ENCODE measurements at places on chromosomes 6 and 20.

GRCh38 chr6:149888093-149888492 is 9.8 kb downstream of the RAET1E start:
- DNase-seq, result no peak

- no peak for DNase-seq
Measured at GRCh38 chr6:48116699-48117645, 6.0 kb upstream of the PTCHD4 start.

DNA sequence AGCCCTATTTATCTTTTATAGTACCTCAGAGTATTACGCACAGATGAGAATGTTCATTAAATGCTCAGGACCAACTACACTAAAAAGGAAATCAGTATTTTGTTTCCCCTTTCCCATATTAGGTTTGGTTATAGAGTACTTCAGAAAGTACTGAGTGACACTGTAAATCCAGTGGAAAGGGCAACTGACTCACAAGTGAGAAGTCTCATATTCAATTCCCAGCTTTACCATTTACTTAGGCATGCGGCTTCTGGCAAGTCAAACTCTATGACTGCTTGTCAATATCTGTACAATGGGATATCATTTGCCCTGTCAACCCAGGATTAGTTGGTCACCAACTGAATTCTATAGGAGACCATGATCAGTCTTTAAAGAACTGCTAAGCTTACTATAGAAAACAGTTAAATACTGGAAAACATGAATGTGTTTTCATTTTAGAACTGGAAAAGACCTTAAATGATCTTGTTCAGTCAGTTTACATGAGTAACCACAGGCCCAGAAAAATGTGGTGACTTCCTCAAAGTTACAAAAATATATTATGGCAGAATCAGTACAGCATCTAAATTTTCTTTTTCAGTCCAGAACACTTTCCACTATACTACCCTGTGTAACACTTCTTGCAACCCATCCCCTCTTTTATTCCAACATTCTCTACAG is 3.6 kb downstream of the MAP3K7 start:
- no peak for DNase-seq

GRCh38 chr6:17101422-17102257 is at the start of gene STMND1:
STMND1 (plus strand) TSS chr6:17102050; CDS start chr6:17102258, 208 bp downstream.
- DNase-seq, result no peak

- no peak for DNase-seq
Measured at GRCh38 chr20:542777-543368, 717 bp downstream of the CSNK2A1 start.

DNA sequence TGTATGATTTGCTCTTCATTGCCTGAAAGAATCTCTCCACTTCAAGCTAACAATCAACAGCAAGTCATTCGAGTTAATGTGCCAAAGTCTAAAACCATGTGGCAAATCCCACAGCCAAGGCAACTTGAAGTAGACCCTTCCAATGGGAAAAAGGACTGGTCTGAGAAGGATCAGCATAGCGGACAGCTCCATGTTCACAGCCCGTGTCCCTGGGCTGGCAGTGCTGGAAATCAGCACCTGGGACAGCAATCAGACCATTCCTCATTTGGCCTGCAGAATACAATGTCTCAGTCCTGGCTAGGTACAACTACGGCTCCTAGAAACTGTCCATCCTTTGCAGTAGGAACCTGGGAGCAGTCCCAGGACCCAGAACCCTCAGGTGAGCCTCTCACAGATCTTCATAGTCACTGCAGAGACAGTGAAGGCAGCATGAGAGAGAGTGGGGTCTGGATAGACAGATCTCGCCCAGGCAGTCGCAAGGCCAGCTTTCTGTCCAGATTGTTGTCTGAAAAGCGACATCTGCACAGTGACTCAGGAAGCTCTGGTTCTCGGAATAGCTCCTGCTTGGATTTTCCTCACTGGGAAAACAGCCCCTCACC is 1.1 kb downstream of the GJA10 start:
- no peak for DNase-seq

DNA sequence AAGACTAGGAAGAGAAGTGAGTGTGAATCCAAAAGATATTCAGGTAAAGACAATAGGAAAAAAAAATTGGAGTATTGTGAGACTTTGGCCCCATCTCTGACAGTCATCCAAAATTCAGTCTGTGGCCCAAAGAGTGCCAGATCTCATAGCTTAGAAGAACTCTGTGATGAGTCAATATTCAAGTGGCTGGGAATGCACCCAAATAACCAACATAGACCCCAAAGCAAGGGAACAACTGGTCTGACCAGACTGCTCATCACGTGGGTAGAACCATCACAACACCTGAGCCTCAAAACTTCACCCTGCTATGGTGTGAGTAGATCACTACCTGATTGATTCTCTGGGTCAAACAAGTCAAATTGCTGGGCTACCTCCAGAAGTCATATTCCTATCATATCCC is 51.1 kb upstream of the TRDN start:
- no peak for DNase-seq

DNA sequence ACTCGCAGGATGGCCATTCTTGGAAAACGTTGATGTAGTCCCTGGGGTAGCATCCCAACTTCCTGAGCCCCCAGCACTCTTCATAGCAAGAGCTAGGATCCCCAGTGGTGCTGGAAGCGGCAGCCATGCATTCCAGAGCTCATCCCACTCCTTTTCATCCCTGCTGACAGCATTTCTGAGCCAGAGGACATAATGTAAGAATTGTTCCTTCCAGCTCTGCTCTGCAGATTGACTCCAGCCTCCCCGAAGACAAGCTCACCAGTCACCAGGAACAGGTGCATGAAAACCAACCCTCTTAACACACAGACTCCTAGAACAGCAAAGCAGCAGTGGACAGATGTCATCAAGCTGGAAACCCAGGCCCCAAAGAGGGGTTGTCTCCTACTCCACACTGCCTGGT is 3.8 kb downstream of the SLC13A3 start:
- DNase-seq, result no peak

GRCh38 chr6:98928688-98929087 is 19.1 kb downstream of the FBXL4 start:
- DNase-seq, result no peak

- DNase-seq, result no peak
Measured at GRCh38 chr6:32189069-32189741, 797 bp downstream of the PBX2 start.

GRCh38 chr20:50421356-50422340 is 88.5 kb upstream of the PTPN1 start:
- no peak for DNase-seq

Data from T-helper 17 cell (primary cell).